Renal pelvis (tissue), 12 donors: ENCODE measurements at places on chromosomes 2 and 18.

- DNase-seq: no peak
These were observed 211.8 kb downstream of the FAM210A start for GRCh38 chr18:13514558-13514957.

- no peak for DNase-seq
These were observed 347.8 kb downstream of the ALK start for GRCh38 chr2:29573612-29574011.

DNA sequence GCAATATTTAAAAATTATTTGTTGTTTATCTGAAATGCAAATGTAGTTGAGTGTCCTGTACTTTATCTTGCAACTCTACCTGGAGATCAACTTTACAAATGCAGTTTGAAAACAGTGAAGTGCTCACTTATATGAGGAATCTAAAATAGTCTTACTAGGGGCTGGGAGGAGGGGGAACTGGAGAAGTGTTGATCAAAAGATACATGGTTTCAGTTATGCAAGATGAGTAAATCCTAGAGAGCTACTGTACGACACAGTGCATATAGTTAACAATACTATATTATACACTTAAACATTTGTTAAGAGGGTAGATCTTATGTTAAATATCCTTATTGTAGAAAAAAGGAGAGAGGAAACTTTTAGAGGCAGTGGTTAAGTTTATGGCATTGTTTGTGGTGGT, 241.9 kb downstream of the BCL11A start:
- DNase-seq: no peak

- DNase-seq: no peak
These were observed 45.6 kb upstream of the ODC1 start for GRCh38 chr2:10493634-10494281.

DNA sequence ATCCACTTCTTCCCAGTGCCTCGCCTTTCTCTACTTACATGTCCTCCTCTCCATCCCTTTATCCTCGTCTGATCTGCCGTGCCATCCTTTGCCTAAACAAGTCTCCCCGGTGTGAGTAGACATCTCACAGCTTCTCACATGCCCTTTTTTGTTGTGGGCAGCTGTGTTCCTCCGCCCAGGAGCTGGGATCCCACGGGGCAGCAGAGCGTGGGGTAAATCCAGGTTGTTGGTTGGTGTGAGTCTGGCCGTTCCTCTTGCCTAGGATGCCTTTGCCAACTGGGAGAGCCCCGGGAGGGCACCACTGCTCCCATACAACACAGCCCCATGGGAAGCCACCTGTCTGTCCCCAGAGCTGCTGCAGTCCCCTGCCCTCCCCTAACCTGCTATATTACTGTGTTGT, 22.4 kb downstream of the SLC30A3 start:
- no peak for DNase-seq

DNA sequence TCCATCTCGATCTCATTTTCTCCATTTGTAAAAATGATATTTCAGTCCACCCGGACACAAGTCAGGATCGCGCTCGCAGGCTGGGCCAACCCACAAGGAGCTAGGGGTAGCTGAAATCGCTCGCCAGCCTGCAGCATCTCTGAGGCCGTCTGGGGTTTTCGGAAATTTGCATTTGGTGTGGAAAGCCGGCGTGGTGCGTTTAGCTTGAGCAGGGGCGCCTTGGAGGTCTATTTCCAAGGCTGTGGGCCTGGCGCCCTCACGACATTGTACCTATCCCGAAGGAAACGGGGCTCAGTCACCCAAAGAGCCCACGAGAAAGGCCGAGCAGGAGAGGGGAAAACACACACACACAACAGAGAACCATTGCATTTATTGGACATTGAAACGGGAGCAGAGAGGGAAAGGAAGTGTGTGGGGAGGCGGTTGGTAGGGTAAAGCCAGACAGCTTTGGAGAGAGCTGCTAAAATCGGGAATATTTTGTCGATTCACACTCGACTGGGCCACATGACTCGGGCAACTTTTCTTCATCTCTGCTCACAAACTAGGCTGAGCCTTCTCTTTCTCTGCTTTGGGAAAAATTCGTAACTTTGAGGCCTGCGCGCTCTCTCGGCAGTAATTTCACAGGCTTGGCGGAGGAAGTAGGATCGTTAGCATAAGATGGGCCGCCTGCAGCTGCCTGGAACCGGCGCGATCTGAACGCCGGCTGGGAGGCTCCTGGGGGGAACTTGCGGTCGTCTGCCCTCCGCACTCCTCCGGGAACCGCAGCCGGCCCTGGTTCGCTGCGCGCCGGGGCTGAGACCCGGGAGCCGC, 1.1 kb upstream of the HOXD8 start:
- no peak for DNase-seq

GRCh38 chr2:96100893-96101304, 15.5 kb downstream of the ADRA2B start:
- DNase-seq: no peak

DNA sequence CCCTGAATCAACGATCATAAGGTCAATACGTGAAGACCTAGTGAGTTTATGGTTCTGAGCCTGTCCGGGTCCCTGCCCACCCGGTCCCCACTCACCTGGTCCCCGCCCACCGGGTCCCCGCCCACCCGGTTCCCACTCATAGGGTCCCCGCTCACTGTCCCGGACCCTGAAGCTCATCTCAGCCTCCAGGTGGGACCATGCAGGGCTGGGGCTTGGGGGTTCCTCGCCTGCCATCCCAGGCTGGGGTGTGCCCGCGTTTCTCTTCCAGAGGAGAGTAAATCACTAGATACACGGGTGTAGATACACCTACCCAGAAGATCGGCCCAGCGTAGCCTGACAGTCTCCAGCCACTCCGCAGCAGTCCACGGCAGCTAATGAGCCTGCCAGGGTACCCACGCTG, 131.5 kb downstream of the MBP start:
- no peak for DNase-seq

- DNase-seq: no peak
These were observed 61.3 kb downstream of the IRS1 start for GRCh38 chr2:226738191-226738820.

DNA sequence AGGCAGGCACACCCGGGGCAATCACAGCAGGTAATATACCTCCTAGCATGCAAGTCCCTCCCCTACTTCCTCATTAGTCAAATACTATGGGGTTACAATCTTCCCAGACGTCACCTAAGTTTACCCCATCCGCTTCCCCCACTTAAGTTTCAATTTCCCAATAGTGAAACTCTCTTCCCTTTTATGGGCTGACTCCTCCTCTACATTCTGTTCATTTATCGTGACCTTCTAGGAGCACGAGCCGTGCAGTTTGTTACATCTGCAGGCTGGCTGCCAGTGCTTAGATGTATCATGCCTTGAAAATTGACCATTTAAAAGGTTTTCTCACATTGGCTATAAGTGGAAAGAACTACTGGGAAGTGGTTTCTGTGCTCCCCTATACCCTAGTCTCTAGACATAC, 1357.8 kb upstream of the CRIM1 start:
- no peak for DNase-seq

- DNase-seq: no peak
These were observed 54.8 kb downstream of the CDC42EP3 start for GRCh38 chr2:37616677-37617005.

DNA sequence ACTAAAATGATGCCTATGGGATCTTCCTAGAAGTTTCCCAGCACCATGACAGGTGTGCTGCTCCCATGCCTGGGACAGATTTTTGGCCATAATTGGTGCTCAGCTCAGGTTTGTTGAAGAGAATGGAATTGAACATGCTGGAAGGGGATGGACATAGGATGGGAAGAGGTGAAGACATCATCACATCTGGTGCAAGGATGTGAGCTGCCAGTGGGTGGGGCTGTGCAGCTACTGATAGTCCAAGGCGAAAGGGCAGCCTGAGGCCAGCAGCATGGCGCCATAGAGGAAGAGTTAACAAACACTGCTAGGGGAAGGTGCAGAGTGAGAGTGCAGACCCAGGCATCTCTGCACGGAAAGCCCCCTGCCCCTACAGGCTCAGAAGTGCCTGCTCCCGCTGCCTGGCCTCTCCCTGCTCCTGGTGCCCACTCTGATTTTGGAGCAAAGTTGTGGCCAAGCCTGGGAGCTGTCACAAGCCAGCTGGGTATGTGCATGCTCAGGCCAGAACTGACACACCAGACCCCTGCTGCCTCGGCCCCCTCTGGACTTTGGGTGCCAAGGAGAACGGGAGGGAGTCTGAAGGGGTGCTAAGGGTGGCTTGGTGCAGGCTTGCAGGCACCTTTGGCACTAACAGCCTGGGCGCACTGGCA, 178.6 kb downstream of the ZBTB7C start:
- peak; percentile 31 for DNase-seq

DNA sequence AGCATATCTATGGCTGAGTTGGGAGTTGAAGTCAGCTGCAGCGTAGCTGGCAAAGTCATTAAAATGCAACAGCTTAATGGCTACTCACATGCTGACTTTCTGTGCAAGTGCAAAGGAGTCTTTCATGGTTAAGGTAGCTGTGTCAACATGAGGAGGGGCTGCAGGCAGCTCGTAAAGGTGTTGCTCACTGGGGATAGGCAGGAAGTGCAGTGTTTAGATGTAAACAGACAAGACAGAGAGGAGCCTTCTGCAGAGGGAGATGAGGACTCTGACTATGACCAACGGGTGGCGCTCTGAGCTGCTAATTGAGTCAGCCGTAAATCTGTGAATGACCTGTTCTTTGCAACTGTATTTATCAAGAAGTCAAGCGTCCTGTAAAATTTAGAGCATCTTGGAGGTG, 22.3 kb upstream of the CAVIN2 start:
- DNase-seq: peak; percentile 42

GRCh38 chr2:21095178-21095577, 28.6 kb upstream of the TDRD15 start:
- no peak for DNase-seq

DNA sequence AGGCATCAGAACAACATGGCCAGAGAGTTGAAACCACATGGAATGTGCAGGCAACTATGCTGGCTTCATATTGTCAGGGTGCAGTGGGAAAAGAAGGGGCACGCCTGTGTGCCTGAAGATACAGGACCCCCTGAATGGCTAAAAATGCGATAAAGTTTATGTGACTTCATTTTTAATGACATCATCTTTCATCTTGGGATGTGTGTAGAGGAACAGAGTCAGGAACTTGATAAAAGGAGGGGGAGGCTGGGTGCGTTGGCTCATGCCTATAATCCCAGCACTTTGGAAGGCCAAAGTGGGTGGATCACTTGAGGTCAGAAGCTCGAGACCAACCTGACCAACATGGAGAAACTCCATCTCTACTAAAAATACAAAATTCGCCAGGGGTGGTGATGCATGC, 872.6 kb downstream of the TDRD15 start:
- DNase-seq: no peak

GRCh38 chr2:133843091-133843490, 274.8 kb upstream of the NCKAP5 start:
- DNase-seq: no peak

DNA sequence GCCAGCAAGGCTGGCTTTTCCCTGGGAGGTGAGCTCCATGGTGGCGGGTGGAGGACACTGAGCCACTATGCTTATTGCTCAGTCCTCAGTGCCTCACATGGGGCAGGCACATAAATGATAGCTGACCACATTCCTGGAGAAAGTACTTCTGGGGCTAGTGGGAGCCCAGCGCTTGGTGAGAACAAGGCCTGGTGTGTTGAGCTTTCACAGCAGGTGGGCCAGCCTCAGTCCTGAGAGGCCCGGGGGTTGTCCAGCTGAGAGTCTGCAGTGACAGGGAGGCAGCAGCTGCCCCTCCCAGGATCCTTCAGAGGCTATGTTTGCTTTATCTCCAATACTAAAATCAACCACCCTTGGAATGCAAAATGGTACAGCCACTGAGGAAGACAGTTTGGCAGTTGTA, 217.7 kb downstream of the ZBTB7C start:
- no peak for DNase-seq

DNA sequence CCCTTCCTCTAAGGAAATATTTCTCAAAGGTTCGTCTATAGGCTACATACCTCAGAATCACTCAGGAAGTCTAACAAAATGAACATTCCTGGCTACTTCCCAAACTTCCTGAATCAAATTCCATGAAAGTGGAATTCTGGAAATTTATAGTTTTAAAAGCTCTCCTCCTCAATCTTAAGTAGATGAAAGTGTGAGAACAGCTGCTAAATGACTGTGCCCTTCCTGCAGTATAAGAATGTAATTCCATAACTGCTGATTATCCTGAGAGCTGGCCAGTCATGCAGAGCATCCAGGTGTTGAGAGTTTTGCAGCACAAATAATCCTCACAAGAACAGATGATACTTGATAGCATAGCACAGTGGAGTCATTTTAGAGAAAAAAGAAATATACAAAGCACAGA, 265.0 kb downstream of the KCNJ3 start:
- peak; percentile 17 for DNase-seq

- no peak for DNase-seq
These were observed 106.7 kb downstream of the XRCC5 start for GRCh38 chr2:216215658-216216390.

DNA sequence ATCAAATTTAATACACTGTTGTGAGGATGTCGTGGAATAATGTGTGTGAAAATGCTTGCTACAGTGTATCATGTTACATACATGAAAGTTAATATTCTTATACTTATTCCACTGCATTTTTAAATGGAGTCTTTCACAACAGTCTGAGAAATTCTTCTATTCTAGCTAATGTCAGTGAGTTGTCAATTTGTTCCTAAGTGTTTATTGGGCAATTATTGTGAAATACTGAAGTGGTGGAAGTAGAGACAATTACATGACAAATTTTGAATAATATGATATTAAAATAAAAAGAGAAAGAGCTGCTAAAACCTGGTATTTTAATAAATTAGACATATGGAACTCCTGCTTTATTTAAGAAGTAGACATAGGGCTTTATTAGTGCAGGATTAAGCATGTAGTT, 176.1 kb downstream of the PTPRM start:
- no peak for DNase-seq

- DNase-seq: no peak
These were observed 28.8 kb downstream of the RAB1A start for GRCh38 chr2:65101071-65101470.

DNA sequence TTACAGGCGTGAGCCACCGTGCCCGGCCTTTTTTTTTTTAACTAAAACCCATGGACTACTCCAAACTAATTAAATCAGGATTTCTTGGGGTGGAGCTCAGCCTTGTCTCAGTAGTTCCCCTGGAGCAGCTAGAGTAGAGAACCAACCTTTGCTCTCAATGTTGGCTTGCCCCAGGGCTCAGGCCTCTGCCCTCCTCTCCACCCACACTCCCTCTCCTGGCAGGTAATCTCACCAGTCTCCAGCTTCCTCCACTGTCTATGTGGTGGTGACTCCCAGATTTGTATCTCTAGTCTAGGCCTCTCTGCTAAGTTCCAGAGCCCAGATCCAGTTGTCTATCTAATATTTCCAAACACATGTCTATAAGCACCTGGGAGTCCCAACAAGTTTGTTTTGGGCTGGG, 9.6 kb upstream of the MTA3 start:
- DNase-seq: no peak
